ENCODE measurements at places on chromosomes 1 and 21.
A peak's percentile ranks its signal among the peaks of the same experiment; 100 is the strongest.

DNA sequence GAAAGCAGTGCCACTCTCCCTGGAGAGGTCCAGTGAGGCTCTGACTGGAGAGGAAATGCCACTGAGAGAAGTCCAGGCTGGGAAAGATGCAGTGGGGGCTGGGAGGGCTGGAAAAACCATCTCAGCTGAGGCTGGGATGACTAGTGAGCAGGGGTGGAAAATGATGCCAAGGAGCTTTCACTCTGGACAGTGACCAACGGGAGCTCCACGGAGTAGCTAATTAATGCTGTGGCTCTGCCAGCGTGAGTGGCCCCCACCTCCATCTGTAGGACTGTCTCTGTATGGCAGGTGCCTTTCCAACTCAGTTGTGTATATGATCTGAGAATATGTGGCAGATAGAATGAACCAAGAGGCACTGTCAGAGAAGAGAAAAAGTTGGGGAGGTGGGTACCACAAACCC is 86.7 kb downstream of the DDX20 start:
- no peak for DNase-seq

DNA sequence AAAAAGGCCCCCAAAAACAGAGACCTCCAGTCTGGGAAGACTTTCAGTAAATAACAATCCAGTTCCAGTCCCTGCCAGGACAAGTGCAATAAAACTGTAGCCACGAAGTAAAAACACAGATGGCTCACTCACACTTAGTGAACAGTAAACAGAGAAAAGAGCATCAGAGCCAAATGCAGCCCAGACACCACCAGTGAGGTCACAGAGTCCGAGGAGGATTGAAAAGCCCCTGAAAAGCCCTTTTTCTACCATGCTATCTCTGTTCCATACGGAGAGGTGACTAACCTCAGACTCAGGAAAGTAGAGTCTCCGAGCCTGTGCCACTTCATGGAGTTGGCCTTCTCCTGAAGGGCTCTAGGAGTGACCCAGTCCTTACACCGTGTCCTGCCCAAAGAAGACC is 84.5 kb downstream of the COLGALT2 start:
- no peak for DNase-seq

DNA sequence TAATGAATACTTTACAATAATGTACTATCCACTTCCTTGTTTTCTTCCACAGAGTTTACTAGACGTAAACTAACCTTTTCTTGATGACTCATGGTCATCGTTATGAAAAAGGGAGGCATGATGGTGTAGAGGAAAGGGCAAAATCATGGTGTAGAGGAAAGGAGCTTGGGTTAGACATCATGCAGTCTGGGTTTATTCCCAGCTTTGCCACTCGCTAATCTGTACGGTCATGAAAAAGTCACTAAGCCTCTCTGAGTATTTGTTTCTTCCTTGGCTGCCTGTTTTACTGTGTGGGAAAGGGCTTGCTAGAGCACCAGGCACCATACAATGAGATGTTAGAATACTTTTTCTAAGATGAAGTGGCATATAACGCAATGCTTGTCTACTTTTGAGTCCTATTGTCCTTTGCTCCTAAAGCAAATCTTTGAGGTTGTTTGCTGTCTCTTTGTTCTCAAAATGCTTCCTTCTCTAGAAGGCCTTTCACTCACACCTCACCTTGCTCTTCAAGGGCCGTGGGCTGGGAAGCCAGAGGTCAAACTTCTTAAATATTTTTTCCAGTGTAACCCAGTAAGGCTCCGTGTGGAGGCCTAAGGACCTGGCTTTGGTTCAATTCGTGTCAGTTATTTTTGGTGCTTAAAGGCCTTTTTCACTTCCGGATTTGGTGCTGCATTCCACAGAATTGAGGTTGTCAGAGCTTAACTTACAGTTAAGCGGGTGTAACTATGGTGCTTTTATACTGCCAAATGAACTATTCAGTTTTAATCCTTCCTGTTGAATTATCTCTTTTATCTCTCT is 9.9 kb upstream of the ETV3 start:
- peak; percentile 43 for DNase-seq

- no peak for DNase-seq
Observed at GRCh38 chr1:71179997-71180396, 99.2 kb upstream of the ZRANB2 start.

DNA sequence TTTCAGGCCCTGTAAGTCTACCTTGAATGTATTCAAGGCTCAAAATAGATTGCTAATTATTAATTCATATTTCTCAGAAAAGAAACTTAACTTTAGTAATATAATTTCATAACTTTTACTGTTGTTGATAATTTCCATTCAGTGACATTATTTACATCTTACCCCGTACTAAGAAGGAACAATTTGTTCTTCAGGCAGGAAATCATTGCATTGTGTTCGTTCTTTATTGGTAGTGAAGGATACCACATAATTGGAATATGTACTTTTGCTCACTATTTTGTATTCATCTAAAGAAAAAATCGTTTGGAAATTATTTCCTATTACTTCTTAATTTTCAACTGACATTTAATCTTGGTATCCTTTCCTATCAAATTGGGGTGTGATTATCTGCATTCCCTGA is 39.4 kb downstream of the CTTNBP2NL start:
- DNase-seq: no peak

DNA sequence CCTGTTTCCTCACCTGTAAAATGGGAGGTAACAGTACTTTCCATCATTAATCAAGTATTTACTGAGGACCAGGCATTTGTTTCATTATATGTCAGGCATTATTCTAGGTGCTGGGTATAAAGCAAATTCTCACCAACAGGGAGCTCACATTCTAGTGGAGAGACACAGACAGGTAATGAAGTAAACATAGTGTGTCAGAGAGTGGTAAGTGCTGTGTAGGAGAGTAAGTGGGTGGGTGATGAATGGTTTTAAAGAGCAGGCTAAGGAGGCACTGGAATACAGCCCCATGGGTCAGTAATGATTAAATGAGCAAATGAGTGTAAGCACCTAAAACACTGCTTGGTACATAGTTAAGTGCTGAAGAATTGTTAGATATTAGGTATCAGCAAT is 60.4 kb downstream of the DNTTIP2 start:
- DNase-seq: no peak

GRCh38 chr1:53550201-53550741 is 91.1 kb downstream of the DMRTB1 start:
- DNase-seq: peak; percentile 41

DNA sequence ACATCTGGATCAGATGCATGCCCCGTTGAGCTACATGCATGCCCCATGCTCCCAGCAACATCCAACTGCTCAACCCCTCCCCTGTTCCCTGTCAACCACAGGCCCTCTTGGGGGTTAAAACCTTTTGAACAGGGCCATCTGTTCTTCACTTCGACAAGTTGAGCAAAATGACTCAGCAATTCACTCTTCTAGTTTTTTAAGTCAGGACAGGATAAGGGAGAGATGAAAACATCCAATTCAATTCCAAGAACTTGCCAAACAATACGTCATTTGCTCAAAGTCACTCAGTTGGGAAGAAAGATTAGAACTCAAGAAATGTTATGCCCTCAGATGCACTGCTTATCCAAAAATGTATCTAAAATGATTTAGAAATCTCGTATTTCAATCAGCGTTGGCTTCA is 46.1 kb upstream of the MTF2 start:
- no peak for DNase-seq

DNA sequence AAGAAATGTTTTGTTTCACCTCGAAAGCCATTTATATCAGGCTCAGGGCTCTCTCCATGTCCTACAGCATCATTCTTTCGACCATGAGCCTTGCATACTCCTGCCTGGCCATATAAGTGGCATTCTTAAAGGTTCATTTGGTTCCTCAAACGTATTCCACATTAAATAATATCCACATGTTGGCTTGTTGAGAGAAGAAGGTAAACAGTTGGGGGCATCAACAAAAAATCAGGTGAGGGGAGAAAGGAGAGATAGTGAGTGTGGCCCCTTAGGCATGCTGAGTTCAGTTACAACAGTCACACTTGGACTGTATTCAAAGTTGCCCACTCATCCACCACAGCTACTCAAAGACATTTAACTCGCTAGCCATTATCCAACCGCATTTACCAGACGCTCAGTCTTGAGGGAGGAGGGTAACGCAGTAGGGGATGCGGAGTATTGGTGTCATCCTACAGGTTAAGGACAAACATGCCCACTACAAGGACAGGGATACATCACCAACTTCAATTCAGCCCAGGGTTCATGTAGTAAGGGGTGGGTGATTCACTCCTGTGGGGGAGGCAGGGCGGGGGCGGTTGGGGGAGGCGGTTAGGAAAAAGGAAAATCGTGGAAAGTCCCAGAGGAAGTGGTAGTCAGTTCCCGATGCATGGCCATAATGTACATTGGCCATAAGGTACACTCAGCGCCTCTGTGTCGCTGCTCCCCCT is 1.4 kb downstream of the ZNF697 start:
- peak; percentile 84 for DNase-seq

DNA sequence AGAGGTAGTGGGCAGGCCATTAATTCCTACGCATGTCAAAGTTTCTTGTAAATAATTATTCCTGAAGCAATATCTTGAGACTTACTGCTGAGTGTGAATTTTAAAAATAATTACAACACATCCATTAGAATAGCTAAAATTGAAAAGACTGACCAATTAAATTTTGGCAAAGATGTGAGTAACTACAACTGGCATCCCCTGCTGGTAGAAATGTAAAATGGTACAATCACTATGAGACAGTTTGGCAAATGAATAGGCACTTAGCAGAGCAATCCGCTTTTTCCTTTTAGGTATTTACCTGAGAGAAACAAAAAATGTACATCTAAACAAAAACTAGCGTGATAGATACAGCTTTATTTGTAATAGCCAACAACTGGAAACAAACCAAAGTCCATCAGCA is 798.9 kb downstream of the BRINP3 start:
- DNase-seq: no peak

GRCh38 chr1:6113116-6113515 is 67.0 kb downstream of the CHD5 start:
- no peak for DNase-seq

GRCh38 chr1:108575375-108575774 is 15.5 kb downstream of the EEIG2 start:
- DNase-seq: no peak

GRCh38 chr1:208230668-208231529 is 13.3 kb downstream of the PLXNA2 start:
- DNase-seq: no peak

DNA sequence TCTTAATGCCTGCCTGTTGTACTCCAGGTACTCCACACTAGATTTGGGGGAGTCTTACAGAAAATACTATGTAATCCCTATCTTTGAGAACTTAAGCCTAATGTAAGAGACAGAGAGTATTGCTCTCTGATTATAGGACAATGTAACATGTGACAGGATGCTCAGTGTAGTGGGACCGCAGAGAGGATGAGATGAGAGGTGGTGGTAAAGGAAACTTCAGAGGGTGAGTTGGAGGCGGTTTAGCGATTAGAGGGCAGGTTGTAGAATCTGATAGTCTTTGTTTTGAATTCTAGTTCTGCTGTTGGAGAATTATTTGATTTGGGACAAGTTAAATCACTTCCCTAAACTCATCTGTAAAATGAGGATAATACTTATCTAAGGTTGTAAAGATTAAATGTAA is 5.4 kb downstream of the SOAT1 start:
- no peak for DNase-seq

DNA sequence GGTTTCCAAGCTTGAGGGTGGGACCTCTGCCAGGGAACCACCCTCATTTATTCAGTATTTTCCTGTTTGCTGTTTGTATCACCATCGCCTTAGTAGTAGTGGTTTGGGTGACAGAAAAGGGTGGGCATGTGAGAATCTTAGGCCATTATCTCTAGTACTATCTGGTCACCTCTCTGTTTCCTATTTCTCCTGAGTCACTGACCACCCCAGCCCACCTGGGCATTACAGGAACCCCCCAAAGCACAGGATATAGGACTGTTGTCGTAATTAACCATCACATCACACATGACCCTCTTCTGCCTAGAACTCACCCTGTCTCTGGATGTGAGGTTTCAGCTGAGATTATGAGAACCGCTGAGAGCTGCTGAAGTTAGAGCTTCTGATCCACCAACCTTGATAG is 60.4 kb downstream of the IL23R start:
- no peak for DNase-seq

DNA sequence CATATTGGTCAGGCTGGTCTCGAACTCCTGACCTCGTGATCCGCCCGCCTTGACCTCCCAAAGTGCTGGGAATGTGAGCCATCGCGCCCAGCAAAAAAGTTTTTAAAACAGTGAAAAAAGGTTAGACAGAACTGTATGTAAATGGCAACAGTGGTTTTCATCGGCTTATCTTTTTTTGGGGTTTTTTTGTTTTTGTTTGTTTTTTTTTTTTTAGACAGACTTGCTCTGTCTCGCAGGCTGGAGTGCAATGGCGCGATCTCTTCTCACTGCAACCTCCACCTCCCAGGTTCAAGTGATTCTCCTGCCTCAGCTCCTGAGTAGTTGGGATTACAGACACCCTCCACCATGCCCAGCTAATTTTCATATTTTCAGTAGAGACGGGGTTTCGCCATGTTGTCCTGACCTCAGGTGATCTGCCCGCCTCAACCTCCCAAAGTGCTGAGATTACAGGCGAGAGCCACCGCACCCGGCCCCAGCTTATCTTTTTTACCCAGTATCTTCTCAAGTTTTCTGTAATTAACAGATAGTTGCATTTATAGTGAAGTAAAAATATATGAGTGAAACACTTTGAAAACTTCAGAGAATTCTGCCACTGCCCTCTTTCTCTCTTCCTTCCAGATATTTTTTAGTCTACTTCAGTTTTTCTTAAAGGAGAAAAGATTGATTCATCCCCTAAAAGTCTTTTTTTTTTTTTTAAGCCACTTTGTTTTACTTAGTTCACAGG is 13.1 kb downstream of the TIMM17A start:
- DNase-seq: no peak

DNA sequence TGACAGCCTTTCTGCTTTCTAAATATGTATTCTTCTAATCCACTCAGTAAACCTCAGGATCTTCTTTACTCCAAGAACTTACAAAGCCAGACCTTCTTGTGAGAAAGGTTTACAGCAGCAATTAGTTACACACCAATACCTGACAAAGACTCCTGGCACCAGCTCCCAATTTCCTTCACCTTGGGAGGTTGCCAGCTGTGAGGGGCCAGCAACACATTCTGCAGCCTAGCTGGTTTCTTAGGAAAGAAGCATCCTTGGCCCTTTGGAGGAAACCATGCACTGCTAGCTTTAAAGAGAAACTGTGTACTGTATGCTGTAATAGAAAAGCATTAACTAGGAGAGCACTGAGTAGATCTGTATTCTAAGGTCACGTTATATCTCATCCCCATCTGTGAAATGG is 10.8 kb downstream of the FYB2 start:
- DNase-seq: no peak
